ENCODE measurements at places on chromosomes 5 and 9.

DNA sequence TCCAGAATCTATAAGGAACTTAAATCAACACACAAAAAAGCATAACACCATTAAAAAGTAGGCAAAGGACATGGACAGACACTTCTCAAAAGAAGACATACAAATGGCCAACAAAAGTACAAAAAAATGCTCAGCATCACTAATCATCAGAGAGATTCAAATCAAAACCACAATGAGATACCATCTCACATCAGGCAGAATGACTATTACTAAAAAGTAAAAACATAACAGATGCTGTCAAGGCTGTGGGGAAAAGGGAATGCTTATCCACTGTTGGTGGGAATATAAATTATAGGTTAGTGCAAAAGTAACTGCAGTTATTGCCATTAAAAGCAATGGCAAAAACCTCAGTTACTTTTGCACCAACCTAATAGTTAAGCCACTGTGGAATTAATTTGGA lies 32.2 kb upstream of the SPATA31D4 start:
- peak; percentile 17 for DNase-seq

DNA sequence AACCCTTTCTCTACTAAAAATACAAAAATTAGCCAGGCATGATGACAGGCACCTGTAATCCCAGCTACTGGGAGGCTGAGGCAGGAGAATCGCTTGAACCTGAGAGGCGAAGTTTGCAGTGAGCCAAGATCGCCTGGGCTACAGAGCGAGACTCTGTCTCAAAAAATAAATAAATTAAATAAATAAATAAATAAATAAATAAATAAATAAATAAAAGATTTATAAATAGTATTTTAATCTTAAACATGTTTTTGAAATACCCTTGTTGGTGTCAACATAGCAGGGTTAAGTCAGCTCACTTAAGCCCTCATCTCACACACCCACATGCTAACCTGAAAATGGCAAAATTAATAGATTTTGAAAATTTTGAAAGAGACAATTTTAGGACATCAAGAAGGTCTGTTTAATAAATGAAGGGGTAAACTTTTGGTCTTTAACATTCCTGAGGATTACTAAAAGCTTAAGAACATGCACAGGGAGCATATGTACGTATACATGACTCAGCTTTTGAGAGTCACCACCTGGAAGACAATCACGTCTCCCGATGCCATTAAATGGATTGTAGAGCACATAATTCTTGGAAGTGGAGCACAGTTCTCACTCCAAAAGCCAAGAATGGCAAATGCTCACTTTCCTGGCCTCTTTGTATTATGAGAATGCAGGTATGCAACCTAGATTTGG lies 202.5 kb downstream of the GDNF start:
- DNase-seq, result peak; percentile 67

- no peak for DNase-seq
Measured at GRCh38 chr5:10536511-10536910, 27.4 kb upstream of the ANKRD33B start.

- no peak for DNase-seq
Measured at GRCh38 chr5:93829346-93829745, 87.9 kb upstream of the POU5F2 start.

DNA sequence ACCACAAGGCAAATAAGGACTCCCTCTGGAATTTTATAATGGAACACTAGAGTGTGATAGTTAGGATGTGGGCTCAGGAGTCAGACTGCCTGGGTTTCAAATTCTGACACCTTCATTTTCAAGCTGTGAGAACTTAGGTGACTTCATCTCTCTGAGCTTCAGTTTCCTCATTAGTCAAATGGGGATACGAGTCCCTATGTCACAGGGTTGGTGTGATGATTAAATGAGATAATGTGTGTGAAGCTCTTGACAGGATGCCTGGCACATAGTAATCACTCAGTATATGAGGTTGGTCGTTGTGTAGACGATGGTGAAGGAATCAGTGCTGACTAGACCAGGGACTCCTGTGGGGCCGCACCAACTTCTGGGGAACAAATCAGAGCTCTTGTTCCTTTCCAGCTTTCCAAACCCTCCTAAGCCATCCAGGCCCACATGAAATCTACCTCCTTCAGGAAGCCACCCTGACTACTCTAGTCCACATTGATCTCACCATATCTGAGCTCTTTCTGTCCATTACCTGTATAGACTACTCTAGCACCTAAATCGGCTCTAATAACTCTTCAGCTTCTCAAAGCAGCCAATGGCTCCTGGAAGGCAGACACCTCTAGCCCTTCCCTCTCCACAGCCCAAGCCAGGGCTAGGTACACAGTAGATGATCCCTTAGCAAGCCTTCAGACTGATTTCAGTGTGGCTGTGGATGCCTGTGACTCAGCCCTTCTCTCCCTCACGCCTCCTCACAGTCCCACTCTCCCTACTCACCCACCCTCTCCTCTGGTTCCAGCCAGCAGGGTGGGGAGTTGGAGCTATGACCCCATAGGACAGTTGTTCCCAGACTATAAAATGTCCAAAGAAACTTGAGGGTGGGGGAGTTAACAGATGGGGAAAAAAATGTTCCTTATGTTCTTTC lies 2.5 kb upstream of the TCF7 start:
- peak; percentile 57 for DNase-seq

DNA sequence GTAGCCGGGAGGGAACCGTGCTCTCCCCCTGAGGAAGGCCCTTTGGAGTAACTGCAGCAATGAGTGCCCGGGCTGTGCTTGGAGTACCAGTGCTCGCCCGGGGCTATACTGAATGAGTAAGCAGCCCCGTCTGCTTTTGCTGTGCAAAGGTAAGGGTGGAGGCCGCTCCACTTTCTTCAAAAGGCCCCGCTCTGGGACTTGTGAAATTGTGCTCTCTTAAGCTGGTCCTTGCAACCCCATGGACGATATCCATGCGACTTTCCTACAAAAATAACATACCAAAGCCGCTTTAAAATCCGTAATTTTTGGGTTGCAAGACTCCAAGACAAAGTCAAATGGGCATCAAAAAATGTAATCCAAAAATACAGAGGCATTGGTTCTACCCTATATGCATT lies 578 bp upstream of the TNFAIP8 start:
- no peak for DNase-seq

DNA sequence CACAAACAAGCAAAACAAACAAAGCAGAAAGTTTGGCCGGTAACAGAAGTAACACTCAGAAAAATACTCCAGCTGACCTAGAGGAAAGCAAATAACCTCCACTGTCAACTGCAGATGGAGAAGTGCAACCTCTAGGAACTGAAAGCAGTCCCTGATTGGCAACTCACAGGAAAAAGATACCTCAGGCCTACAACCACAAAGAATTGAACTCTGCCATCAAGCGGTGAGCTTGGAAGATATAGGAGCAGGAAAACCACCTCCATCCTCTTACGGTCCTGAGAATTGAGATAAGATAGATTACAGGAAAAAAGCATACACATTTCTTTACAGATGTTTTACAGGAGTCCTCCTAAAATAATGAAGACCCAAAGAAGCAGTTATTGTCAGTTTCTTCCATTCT lies 184.5 kb downstream of the PDZD2 start:
- DNase-seq, result no peak

GRCh38 chr5:10376544-10376943 lies 23.0 kb downstream of the MARCHF6 start:
- DNase-seq, result no peak

GRCh38 chr5:129361441-129362025 lies 98.6 kb upstream of the ADAMTS19 start:
- DNase-seq, result peak; percentile 36

DNA sequence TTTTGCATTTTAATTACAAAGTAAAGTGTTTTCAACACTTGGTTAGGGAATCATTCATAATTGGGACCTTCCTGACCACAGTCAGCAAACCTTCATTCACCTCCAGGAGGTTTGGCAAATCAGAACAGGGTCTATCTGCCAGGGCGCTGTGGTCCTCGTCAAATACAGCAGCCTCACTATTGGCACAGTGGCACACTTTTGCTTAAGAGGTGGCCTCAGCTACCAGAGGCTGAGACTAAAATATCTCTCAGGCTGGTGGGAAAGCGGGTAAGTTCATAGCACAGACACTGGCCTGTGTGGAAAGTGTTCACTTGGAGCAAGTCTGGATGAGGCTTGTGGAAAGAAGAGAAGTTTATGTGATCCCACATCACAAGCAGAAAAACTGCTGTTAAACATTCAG lies 268.6 kb upstream of the DAPK1 start:
- DNase-seq, result no peak

DNA sequence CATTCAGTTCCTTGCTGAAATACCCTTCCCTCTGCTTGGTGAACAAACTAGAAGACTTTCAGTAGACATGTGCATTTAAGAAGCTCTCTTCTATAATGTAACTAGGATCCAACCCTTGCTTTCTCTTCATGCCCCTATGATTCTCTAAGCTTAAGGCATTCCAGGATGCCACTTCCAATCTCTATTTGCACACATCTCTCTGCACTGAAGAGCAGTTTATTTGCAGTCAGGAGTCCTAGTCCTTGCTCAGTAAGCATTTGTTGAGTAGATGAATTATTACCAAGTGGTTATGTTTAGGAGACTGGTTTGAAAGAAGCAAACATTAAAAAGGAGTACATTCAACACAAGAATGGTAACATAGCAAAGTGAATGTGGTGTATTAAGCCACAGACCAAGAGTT lies 274.2 kb upstream of the KLF9 start:
- no peak for DNase-seq

GRCh38 chr9:2599896-2600295 lies 21.7 kb upstream of the VLDLR start:
- DNase-seq, result peak; percentile 44

All from iris pigment epithelial cell (primary cell).